ENCODE measurements at places on chromosomes 3 and 15.

DNA sequence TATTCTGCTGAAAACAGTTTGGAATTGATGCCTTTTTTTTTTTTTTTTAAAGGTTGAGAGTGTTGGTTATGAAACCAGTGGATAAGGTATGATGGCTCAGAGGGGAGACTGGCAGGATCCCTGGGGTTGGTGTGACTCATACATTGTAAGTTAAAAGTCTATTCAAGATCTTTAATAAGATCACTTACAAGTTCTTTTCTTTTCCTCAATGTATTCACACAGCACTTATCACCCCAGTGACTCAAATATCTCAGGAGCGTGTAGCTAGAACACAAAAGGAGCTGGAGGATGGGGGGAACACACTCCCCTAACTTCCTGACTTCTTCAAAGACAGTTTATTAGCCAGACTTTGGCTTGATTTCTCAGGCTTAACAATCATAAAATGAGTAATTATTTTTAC is 285.3 kb downstream of the SV2B start:
- no peak for DNase-seq

- no peak for DNase-seq
These were observed 23.8 kb downstream of the FEM1B start for GRCh38 chr15:68301301-68301700.

- no peak for DNase-seq
These were observed 93.6 kb downstream of the TBC1D2B start for GRCh38 chr15:77983708-77984445.

DNA sequence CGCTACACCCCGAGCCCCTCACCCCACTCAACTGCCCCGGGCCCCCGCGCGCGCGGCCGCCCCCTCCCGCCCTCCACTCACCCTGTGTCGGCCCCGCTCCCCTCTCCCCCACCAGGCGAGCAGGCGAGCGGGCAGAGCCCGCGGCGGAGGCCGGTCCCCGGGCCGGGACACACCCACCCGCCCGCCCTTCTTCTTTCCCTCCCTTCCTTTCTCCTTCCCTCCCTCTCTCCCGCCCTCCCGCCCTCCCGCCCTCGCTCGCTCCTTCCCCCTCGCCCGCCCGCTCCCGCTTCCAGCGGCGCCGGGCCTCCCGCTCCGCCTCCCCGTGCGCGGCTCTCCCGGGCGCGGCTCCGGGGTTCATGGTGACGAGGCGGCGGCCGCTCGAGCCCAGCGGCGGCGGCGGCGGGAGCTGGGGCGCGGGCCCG is at the start of gene CTDSPL:
Gene CTDSPL (plus strand): TSS at position 261 of the 422 bp plus-strand sequence. CDS start 320 bp downstream, outside the sequence.
- no peak for DNase-seq

DNA sequence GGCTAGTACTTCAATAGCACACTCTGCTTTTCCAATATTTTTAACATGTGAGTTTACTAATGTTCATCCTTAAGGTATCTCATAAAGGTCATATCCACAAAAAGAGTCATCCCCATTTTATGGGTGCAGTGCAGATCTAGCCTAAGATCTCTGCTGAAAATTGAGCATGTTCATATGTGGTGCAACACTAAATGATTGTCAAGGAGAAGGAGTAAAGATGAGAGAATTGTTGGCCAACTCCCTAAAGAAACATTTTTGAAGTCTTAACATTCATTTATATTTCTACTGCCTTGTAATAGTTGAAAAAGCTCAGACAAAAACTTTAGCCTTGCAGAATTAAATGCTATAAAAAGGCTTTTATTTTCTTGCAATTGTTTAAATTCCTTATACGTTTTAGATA is 1159.6 kb downstream of the TBL1XR1 start:
- no peak for DNase-seq

DNA sequence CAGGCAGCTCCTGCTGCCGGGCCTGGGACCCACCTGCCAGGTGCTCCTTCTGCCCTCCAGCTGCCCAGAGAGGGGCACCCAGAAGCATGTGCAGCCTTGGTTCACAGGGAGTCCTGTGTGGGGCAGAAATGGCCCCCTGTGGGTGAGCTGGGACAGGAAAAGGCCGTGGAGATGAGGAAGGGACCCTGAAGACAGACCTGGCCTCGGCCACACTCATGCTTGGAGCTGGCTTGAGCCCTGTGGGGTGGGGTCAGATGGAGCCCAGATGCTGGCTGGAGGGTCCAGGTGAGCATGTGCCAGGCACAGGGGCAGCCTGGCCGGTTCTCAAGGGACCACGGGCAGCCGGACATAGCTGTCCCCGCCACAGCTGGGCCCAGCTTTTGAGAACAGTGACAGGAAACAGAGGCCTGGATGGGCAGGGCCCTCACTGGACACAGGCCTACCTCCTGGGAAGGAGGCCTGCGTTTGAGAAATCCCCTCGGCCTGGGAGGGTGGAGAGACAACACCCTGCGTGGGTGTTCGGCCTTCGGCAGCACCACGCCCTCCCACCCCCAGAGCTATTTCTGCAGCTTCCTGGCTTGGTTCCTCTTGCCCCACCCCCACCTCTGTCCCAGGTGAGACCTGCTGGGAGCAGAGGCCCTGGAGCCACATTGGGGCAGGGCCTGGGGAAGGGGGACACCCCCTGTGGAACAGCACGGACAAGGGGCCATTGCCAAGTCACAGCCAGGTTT is 132.6 kb upstream of the MEF2A start:
- DNase-seq, result no peak

DNA sequence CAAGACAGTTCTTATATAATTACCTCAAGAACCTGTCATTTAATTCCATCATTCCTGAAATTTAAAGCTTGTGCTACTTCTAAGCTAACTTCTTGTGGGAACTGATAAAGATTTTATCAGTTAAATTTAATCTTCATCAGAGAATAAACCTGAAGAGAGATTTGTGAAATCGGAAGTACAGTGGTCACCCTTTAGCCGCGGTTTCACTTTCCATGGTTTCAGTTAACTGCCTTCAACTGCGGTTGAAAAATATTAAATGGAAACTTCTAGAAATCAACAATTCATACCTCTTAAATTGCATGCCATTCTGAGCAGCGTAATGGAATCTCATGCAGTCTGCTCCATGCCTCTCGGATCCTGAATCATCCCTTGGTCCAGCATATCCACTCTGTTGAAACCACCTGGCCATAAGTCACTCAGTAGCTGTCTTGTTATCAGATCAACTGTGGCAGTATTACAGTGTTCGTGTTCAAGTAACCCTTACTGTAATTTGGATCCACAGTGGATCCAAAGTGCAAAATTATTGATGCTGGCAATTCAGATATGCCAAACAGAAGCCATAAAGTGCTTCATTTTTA is 626.1 kb downstream of the CADM2 start:
- no peak for DNase-seq

DNA sequence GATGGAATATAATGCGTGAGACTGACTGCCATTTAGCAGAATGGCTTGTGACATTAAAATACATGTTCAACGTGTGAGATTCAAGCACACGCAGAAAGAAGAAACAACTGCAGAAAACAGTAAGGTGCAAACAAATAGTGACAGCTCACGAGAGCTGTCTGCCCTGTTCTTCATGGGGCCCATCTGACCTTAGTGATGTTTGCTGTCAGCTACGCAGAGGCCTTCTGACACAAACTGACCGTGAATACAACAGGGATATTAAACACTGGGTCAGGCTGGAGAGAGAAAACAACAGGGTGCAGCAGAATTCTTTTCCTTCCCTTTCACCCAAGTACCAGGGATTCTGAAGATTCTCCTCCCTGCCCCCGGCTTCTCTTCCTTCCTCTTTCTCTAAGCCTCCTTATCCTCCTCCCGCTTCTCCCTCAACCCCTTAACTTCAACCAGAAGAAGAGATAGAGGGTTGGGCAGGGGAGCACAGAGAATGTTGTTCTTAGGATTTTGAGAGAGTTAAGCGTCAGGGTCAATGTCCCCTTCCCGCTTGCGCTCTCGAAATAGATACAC is 2.1 kb downstream of the TNFAIP8L3 start:
- no peak for DNase-seq

DNA sequence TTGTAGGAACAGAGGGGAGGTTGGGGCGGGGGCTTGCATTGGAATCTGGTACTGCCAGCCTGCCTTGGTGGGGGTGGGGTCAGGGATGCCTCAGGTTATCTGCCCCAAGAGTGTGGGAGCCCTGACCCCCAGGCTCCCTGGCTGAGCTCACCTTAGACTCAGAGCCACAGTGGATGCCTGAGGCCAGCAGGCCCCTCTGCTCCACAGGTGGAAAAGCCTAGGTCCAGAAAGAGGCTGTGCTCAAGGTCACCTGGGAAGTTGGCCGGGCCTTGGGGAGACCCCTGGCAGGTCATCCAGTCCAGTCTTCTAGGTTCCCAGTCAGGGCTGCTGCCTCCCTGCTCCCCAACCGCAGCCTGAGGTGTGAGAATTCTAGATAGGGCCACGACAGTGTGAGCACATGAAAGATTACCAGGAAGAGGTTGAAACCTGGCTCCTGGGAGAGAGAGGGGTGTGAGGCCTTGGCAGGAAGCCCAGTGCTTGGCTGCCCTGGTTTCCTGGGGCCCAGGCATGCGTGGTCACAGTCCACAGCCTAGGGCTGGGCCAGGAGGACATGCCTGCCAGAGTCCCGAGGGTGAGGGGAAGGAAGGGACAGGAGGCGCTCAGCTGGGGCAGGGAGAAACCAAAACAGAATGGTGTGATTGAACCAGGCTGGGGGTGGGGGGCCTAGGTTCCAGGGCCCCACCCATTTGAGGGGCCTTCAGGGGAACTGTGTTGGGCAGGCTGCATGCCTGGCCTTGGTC is 4.9 kb downstream of the HDAC11 start:
- no peak for DNase-seq

DNA sequence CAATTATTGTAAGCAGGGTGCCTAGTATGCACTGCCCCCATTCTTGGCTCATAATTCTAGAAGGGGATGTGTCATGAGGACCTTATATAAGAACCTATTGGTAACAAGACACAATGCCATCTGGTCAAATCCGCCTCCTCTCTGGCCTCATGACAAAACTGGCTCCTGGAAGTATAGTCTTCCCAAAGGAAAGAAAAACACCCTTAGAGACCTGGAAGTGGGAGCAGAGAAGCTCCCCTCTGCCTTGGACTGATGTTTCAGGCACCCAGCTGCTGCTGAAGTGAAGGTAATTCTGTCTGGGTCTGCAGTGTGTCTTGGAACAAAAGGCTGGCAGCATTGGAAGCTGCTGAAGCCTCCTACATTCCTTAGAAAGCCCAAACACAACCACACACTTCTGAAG is 107.2 kb upstream of the CLSTN2 start:
- DNase-seq, result peak; percentile 19

DNA sequence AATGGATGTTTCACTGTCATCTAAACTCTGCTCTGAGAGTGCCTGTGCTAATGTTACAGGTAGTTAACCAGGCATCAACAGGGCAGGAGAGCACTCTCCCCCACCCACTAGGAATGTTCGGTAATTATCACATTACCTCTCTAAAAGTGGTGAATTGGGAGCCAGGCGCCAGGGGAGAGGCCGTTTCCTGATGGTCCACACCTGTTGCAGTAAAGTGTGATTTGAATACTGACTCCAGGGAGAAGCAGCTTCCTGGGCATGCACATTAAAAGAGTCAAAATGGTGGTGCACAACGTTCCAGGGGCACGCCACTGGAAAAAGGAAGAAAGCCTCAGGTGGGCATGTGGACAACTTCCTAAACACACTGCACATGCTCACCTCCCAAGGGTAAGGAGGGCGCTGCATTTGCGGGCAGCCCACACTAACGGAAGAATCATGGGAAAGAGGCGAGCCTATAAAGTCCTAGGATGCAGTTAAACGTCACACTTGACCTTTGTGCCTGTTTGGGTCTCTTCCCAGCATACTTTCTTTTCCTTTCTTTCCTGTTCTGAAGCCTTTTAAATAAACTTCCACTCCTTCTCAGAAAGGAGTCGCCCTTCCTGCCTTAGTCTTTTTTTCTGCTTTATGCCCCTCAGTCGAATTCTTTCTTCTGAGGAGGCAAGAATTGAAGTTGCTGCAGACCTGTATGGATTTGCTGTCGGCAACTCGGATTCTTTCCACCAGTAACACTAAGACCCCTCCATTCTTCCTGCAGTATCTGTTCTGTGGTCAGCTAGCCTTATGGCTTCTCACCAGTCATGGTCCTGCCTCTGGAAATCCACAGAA is 28.9 kb upstream of the GPD1L start:
- DNase-seq, result no peak

DNA sequence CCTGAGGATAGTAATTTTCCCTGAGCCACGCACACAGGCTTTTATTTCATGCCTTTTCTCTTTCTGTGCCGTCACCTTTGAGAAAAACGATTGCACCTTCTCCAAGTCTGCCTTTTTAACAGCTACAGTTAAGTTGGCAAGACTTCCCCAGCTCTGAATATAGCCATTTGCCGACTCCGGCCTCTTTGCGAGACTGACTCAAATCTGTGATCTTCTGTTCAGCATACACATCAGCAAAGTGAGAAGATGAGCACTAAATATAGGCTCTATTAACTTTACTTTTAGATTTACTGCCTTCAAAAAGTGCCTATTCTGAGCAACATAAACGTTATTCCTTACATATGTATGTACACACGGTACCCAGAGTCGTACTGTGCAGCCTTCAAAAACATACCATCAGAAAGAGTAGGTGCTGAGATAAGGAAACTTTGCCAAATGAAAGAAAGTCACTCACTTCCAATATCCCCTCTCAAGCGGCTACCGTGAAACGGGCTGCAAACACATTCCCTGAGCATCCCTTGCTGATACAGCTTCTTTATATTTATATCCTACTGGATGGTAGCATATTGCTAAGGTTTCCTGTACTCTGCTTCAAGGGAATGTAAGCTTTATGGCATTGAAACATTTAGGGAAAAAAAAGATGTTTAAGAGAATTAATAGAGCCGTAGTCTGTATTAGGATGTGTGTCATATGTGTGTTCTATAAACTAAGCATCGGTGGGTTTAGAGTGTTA is 283.3 kb upstream of the TPRG1 start:
- DNase-seq, result no peak

GRCh38 chr15:64523240-64523639 is 62.9 kb downstream of the ZNF609 start:
- no peak for DNase-seq

GRCh38 chr15:86079508-86080266 is at the start of gene AGBL1:
Gene AGBL1 (plus strand): TSS chr15:86079871.
- no peak for DNase-seq

GRCh38 chr3:52845157-52845556 is 10.3 kb upstream of the MUSTN1 start:
- DNase-seq, result peak; percentile 85

GRCh38 chr15:69697916-69698315 is 245.3 kb downstream of the RPLP1 start:
- no peak for DNase-seq

DNA sequence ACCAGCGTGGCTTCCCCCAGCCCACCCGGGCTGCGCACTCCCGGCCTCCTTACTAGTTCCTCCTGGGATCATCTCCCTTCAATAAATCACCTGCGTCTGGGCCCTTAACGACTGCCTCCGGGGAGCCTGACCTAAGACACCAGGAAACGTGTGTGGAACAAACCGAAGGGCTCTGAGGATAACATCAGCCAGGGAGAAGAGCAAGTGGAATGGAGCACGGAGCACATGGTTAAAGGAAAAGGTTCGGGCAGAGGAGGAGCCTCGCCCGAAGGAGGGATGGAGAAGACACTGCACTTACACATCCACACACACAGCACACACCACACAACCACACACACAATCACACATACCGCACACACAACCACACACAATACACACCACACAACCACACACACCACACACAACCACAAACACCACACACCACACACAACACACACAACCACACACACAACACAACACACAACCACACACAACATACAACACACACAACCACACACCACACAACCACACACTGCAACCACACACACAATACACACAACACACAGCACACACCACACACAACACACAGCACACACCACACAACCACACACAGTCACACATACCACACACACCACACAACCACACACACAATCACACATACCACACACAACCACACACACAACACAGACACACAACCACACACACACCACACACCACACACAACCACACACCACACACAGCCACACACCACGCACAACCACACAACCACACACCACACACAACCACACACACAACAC is 24.7 kb downstream of the CPN2 start:
- DNase-seq, result no peak
